CD4-positive, CD25-positive, alpha-beta regulatory T cell (primary cell): ENCODE measurements at places on chromosomes 2 and 18.

GRCh38 chr18:62938487-62938886 lies 223.1 kb downstream of the PHLPP1 start:
- DNase-seq: peak; percentile 34

DNA sequence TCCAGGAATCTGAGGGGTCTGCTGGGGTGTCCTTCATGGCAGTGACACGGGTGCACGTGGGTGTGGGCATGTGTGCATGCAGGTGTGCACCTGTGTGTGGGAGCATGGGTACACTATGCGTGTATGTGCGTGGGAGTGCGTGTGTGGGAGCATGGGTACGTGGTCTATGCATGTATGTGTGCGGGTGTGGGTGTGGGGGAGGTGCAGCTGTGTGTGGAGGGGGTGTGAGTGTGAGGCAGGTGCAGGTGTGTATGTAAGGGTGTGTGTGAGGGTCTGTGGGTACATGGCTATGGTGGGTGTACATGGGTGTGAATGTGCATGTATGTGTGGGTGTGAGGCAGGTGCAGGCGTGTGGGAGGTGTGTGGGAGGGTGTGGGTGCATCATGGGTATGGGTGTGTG lies 36.3 kb downstream of the EIPR1 start:
- DNase-seq: no peak

GRCh38 chr2:128563348-128563687 lies 244.7 kb upstream of the HS6ST1 start:
- no peak for DNase-seq

DNA sequence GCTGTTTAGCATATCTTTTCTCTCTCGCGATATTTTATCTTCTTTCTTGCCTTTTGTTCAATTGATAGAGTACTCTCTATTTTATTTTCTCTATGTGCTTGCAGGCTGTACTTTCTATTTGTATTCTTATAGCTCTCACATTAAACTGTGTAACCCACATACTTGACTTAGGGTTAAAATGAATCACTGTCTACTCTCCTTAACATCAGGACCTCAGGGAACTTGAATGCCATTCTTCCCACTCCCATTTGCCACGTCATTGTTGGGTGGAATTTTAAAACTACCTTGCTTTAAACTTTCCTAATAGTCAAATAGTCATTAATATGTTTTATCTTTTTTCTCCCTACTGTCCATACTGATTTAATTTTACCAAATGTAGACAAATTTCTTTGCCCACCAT lies 269.7 kb downstream of the ALPK2 start:
- DNase-seq: no peak

DNA sequence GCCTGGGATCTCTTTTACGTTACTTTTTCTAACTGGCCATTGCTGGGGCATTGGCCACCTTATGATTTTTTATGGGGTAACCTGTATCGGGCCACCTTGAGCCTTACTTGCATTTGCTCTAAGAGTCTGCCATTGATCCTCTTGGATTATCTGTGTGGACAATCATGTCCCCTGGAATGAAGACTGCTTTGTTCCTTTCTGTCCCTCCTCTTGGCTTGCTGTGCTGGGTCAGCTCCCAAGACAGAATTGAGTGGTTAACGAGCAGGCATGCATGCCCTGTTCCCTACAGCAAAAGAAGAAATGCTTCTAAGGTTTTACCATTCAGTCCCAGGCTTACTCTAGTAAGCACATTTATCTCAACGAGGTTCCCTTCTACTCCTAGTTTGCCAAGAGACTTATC lies 46.3 kb downstream of the MAL start:
- DNase-seq: no peak
